ENCODE measurements at places on chromosomes 7 and 10. TPM values are rescaled to one million over a fixed set of nuclear protein-coding genes. Genes with fewer than 3 reads are reported as not detected.

- DNase-seq = no peak
- no peaks in the 10 kb centered on the region for H3K27me3 ChIP-seq
- peaks cover 19% of the 10 kb centered on the region for H3K4me1 ChIP-seq
- H3K4me3 ChIP-seq = no peak overlapping the region
- peaks cover 2% of the 10 kb centered on the region for H3K36me3 ChIP-seq
Measured at GRCh38 chr7:18639711-18640110, 144.2 kb downstream of the HDAC9 start.

GRCh38 chr10:133394064-133394663, at the start of gene MTG1:
TSS of gene MTG1 (plus strand) at chr10:133394157. CDS start at chr10:133394221, 64 bp downstream.
- peak within 1 kb of the TSS; percentile 96 for H3K4me3 ChIP-seq
- peaks cover 23% of the 10 kb centered on the region for H3K4me1 ChIP-seq
- peak within 1 kb of the TSS; percentile 93 for H3K27ac ChIP-seq
- H3K27me3 ChIP-seq = no peaks in the 10 kb centered on the region
- H3K36me3 ChIP-seq = peaks cover 28% of the 10 kb centered on the region

Gene BMPER
- 11.5 TPM for total RNA-seq

Gene PRSS2
- total RNA-seq = not detected

DNA sequence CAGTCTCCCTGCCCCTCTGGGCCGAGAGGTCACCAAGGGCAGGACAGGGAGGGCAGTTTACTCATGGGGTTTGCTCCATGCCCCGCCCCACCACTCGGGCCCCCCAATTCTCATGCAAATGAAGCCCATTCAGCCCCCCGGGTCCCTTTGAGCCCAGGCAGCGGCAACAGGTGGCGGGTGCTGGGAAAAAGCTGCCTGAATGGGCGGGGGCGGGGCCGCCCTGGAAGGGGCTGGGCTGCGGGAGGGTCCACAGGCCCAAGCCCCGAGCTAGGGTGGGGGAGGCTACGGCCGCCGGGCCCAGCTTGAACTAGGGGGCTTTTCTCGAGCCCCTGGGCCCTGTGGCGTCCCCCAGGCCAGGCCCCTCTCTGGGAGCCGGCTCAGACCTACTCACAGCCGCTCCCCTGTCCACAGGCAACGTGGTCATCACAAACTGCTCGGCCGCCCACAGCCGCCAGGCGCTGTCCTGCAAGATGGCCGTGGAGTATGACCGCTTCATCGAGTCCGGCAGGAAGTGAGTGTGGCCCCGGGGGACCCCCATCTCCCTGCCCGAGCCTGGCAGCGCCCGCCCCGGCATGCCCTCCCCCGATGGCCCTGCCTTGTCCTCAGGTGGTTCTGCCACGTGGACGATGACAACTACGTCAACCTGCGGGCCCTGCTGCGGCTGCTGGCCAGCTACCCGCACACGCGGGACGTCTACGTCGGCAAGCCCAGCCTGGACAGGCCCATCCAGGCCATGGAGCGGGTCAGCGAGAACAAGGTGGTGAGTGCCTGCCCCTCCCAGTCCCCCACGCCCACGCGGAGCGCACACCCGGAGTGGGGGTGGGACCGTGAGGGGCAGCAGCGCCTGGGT, 5.5 kb downstream of the LFNG start:
- no peak overlapping the region for H3K27ac ChIP-seq
- no peak overlapping the region for H3K4me3 ChIP-seq
- DNase-seq = no peak
- H3K27me3 ChIP-seq = peaks cover 2% of the 10 kb centered on the region
- peaks cover 45% of the 10 kb centered on the region for H3K4me1 ChIP-seq

DNA sequence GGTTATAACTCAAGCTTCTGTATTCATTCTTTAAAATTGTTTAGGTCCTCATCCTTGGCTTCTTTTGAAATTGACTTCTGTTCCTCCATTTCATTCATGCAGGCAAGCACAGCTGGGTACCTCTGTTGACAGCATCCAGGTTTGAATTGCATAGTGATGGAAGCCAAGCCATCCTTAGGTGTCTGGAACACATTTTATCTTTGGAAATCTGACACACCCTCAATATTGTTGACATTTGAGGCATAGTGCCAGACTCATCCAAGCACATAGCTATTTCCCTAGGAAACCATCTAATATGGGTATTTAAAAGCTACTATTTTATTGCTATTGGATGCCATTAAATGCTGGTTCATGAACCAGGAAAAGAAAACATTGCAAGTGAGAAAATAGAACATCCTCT, 142.1 kb upstream of the PTPRZ1 start:
- H3K27me3 ChIP-seq = no peaks in the 10 kb centered on the region
- no peaks in the 10 kb centered on the region for H3K4me1 ChIP-seq
- no peak for DNase-seq
- peaks cover under 1% of the 10 kb centered on the region for H3K36me3 ChIP-seq

DNA sequence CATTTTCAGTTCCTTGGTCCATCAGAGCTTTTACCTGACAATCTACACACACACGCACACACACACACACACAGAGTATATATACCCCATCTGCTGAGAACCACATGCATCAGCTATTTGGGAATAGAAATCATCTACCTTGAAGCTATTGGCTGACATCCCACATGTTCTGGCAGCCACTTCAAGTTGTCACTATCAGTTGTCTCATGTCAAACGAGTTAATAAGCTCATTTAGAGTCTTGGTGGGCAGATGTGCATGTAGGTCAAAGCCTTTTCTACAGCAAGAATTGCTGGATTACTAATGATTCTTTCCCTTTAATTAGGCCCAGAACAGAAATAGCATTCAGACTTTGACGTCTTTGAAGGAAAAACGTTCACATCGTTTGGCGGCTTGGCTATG, 36.8 kb downstream of the COL28A1 start:
- no peaks in the 10 kb centered on the region for H3K36me3 ChIP-seq
- DNase-seq = no peak
- no peak overlapping the region for H3K27ac ChIP-seq
- peaks cover 16% of the 10 kb centered on the region for H3K4me1 ChIP-seq

Gene ANKRD30A
- total RNA-seq = not detected

DNA sequence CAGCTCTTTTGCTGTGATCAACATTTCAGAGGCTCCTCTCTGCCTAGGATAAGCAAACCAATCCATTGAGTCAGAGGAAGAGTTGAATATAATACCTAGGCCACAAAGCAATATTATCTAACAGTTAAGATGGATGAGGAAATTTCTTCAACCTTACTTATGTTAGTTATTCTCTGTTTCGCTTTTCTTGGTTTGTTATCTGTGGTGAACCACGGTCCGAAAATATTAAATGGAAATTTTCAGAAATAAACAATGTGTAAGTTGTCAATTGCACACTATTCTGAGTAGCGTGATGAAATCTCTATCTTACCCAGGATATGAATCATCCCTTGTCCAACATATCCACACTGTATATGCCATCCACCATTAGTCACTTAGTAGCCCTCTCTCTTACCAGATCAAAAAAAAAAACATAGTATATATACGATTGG, 1.5 kb upstream of the HTR7 start:
- H3K36me3 ChIP-seq = no peaks in the 10 kb centered on the region
- peak overlapping the region; percentile 87 for H3K4me3 ChIP-seq
- peaks cover 22% of the 10 kb centered on the region for H3K4me1 ChIP-seq
- peak; percentile 59 for DNase-seq

Gene SLC18A3
- total RNA-seq = not detected

Gene PDLIM1
- 137 TPM for total RNA-seq

Gene TYSND1
- total RNA-seq = 5.7 TPM

Gene CLDN3
- total RNA-seq = not detected

- DNase-seq = no peak
- no peak overlapping the region for H3K4me3 ChIP-seq
- no peaks in the 10 kb centered on the region for H3K36me3 ChIP-seq
Measured at GRCh38 chr7:49791088-49791741, 17.8 kb downstream of the VWC2 start.

GRCh38 chr7:521221-522070, 1.8 kb upstream of the PDGFA start:
- DNase-seq = peak; percentile 63
- H3K27ac ChIP-seq = peak overlapping the region; percentile 69
- H3K4me1 ChIP-seq = peaks cover 2% of the 10 kb centered on the region
- peak overlapping the region; percentile 43 for H3K4me3 ChIP-seq

DNA sequence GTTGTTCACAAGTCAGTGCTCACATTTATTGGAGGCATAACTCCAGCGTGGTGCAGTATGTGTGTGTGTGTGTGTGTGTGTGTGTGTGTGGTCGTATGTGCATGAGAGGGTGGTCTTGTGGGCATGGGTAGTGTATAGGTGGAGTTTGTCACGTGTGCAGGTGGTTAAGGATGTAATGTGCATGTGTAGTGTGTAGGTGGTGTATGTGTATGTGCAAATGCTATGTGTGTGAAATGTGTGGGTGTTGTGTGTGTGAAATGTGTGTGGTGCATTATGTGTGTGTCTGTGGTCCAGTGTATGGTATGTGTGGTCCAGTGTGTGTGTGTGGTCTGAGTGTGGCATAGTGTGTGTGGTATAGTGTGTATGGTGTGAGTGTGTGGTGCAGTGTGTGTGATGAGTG, 30.3 kb upstream of the PODXL start:
- no peaks in the 10 kb centered on the region for H3K36me3 ChIP-seq
- no peak overlapping the region for H3K4me3 ChIP-seq
- H3K4me1 ChIP-seq = no peaks in the 10 kb centered on the region
- no peak for DNase-seq

DNA sequence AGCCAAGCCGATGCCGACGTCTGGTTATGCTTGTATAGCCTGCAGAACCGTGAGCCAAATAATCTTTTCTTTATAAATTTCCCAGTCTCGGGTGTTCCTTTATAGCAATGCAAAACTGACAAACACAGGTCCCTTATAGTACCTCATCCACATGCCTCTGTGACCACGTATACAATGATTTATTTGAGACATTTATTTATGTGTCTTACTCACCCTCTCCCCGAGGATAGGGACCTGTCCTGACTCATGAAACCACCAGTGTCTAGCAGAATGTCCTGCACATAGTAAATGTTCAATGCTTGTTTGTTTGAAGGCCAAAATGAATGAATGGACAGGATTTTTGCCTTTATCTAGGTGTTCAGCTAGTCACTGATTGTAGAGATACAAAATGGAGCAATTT, 147.9 kb upstream of the FZD8 start:
- no peaks in the 10 kb centered on the region for H3K36me3 ChIP-seq
- DNase-seq = peak; percentile 72
- peaks cover 32% of the 10 kb centered on the region for H3K4me1 ChIP-seq
- H3K4me3 ChIP-seq = peak overlapping the region; percentile 3
- no peak overlapping the region for H3K27ac ChIP-seq
- peaks cover 12% of the 10 kb centered on the region for H3K27me3 ChIP-seq

DNA sequence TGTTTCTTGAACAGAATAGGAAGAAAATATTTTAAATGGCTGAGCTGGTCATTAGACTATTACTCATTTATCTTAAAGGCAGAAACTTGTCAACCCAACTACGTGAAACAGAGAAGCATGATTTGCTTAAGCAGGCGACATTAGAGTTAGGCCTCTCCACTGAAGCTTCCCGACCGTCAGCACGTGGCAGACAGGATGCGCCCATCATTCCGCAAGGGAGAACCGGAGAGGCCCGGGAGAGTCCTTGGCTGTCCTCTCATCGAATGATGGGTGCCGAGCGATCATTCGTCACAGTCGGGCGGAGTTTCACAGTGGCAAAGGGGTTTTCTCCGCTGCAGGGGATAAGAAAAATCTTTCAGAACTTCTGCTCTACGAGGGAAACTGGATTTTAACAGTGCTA, 11.8 kb downstream of the BRI3 start:
- H3K27me3 ChIP-seq = peaks cover 21% of the 10 kb centered on the region
- H3K36me3 ChIP-seq = 0 out of 2 replicates have a peak, but pooled peaks cover 3% of the 10 kb centered on the region
- H3K4me3 ChIP-seq = no peak overlapping the region
- H3K27ac ChIP-seq = no peak overlapping the region

DNA sequence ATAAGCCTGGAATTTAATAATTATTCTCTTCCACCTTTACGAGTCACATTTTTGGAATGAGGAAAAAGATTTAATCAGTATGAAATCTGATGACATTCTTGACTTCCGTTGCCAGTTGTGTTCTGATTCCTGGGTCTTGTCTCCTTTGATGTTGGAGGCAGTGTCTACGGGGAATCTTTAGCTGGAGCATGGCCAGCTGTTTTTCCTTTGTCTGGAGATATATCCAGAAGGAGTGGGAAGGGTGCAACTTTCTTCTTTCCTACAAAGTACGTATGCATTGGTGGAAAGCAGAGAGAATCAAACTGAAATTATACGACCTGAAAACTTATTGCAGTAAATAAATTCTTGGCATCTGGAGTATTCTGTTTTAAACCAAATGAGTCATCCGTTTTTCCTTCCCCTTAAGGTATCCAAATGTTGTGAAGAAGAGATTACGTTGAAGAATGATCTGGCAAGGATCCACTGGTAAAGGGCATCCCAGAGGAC, 6.9 kb upstream of the GNG11 start:
- no peaks in the 10 kb centered on the region for H3K36me3 ChIP-seq
- peaks cover 47% of the 10 kb centered on the region for H3K4me1 ChIP-seq
- peak; percentile 50 for DNase-seq
- H3K27ac ChIP-seq = peak overlapping the region; percentile 52

- H3K27me3 ChIP-seq = no peaks in the 10 kb centered on the region
- H3K27ac ChIP-seq = no peak overlapping the region
- H3K4me1 ChIP-seq = peaks cover 51% of the 10 kb centered on the region
Measured at GRCh38 chr7:7977774-7978173, 9.2 kb downstream of the GLCCI1 start.

DNA sequence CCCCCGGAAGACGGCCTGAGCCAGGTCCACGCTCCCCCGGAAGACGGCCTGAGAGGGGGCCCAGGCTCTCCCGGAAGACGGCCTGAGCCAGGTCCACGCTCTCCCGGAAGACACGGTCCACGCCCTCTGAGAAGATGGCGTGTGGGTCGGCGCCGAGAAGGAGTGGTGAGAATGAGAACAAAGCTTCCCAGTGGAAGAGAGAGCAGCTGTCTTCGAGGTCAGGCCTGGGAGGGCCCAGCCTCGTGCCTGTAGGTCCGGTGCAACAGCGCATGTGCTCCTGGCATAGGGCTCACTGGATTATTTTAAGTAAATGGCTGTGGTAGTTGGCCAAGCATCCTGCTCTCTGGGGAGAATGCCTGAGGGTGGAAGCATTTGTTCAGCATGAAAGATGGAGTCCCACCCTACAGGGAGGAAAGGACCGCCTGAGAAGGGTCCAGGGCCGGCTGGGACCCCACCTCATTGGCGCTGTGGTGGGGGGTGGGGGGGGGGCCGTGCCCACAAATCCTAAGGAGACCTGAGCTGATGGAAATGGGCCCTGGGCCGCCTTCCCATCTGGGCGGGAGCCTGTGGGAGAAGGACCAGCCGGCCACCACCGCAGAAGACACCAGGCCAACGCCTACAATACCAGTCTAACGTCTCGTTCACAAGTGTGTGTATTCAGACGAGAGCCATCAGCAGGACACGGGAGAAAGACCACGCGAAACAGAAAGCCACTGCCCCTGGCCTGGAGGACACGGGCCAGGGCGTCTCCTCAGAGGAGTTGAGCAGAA, 210.0 kb downstream of the WDR37 start:
- no peak for DNase-seq
- peaks cover 4% of the 10 kb centered on the region for H3K27me3 ChIP-seq
- H3K4me3 ChIP-seq = no peak overlapping the region
- H3K27ac ChIP-seq = no peak overlapping the region
